ENCODE measurements at places on chromosomes 5 and 9.

DNA sequence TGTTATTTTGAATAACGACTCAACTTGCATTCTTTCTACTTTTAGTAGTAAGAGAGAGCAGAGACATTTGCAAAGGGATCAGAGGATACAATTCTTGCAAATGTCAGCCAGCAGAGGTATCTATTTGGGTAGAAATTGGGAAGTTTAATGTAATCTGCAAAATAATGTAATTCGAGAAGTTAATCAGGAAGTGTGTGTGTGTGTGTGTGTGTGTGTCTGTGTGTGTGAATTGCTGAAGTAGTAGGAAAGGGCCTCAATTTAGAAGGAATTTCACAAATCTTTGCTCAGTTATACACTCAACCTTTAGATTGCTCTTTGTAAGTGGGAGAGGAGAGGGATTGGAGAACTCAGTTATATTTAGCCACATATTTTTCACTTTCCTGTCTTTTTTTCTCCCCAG is 11.0 kb upstream of the IFNA1 start:
- no peak for DNase-seq

DNA sequence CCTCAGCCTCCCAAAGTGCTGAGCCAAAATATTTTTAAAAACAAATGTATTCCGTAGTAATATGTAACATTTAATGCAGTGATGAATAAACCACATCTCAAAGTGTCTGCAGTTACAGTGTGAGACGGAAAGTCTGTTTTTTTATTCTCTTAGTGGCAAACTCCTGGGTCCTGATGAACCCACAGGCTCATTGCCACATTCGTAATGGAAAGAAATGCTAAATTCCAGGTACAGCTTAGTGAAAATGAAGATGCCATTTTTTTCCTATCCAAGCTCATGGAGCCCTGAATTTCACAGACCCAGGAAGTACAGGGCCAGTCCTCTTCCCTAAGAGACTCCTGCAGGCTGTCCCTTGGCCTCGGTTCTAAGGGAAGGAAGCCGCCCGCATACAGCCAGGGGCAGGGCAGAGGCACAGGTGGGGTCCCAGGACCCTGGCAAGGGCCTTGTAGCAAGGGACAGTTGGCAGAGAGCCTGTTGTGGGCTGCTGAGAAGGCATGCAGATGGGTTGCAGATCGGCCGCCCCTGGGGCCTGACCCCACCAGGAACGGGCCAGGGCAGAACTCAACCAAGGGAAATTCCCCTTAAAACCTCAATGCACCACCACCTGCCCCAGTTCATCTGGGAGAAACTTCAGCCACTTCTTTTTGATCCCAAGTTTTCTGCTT is 36.2 kb downstream of the IPPK start:
- DNase-seq = no peak

DNA sequence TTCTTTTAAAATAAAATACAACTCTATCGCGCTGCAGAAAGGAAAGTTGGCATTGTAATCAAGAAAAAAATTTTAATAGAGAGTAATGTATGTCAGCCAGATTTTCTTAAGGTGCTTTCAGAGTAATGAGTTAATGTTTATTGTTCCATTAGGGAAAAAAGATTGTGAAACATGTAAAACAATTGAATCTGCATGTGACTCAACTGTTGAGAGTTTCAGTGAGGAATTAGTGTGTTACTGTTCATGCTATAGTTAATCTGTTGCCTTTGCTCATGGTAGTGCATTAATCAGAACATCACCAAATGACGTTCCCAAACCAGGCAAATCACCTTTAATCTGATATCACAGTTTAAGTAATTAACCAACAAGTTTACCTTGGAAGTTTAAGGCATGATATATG is 600.5 kb downstream of the NR2F1-AS1 start:
- DNase-seq = no peak

- no peak for DNase-seq
These were observed 1190.1 kb downstream of the CDH12 start for GRCh38 chr5:21663082-21663481.

DNA sequence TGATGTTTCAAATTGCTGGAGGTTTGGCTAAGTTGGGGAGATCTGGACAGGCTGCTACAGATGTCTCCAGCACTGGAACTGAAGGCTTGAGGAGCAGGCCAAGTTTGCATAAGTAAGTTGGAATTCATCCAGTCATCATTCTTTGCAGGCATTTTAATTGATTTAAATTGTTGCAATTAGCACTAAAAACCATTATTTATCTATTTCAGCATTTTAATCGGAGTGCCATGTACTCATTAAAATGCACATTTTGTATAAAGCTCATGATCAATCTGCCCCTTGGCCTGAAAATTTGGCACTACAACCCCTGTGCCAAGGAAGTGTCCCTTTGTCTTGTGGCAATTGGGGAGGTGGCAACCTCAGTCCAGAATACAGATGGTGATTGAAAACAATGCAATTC is 320.2 kb downstream of the MAT2B start:
- DNase-seq = no peak

- DNase-seq = no peak
These were observed 106.3 kb downstream of the UGCG start for GRCh38 chr9:112002847-112003457.

DNA sequence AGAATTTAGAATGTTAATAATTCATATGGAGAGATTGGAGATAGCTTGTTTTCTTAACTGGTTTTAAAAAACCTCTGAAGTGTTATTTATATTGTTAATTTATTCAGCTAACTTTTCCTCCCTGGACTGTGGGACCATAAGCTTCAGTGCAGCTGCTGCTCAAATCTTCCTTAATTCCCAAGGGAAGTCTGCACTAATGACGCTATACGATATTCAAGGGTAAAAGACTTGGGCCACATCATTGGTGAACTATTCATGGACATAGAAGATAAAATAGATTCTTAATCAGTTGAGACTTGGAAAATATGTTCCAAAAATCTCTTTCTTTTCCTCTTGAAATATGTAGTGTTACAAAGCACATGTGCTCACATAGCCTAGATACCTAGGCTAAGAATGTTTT is 31.1 kb upstream of the GAS1 start:
- no peak for DNase-seq
